Activated CD4-positive, CD25-positive, alpha-beta regulatory T cell treated with anti-CD3 and anti-CD28 coated beads, Interleukin-2, amount 50 U/mL, for 24 hours (primary cell): ENCODE measurements at places on chromosomes 2 and 18.

GRCh38 chr2:118014492-118014824, 588 bp upstream of the CCDC93 start:
- ATAC-seq = no peak

DNA sequence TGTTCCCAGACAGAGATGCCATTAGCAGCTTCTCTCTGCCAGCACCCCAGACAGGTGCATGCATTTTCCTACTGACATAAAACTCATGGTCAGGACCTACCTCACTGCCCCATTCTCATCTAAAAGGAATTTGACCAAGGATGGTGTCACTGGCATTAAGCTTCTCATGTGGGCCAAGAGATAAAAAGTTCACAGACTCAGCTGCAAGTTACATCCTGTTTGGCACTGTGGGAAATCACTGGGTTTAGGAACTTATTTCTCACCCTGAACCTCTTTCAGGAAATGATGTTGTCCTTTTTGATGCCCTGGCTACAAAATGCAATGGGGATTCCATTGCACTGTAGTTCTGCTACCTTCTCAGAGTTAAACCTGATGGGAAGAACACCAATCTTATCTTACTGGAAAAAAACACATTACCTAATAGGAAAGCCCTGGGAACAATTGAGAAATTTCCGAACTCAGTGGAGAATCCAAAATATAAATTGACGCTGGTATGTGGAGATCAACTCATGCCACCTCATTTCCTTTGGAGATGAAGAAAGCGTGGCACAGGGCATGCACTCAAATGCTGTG, 252.1 kb upstream of the COPS8 start:
- ATAC-seq = no peak

GRCh38 chr18:56468396-56468795, 170.0 kb downstream of the TXNL1 start:
- ATAC-seq = no peak

- peak; percentile 57 for ATAC-seq
These were observed 4.5 kb upstream of the BCL2L11 start for GRCh38 chr2:111116011-111116746.

DNA sequence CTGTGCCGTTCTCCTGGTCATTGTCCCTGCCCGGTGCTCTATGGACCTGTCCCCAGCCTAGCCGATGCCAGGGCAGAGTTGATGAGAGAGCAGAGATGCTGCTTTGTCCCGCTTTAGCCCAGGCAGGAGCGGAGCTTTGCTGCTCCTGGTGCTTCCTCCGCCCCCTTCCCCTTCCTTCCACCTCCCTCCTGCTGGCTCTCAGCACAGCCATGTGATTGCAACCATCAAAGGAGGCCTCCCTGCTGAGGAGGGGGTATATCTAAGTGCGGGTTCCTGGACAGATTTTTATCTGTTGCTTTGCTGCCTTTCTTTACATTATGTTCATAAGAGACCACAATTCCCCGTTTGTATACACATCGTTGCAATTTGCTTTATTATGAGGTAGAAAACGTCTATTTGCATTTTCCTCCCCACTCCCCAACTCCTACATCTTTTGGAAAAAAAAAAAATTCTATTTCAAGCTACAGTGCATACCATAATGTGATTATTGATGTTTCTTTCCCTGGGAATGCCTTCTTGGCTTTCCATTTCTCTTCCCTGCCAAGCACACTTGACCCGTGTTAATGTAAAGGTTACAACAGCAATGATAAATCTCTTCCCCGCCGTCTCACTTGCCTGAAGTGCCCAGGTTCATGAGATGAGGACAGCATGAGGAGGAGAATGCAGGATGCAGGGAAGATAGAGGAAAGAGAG, 25.4 kb downstream of the ALPK2 start:
- ATAC-seq = no peak

GRCh38 chr2:130790804-130791616, 35.7 kb downstream of the AMER3 start:
- no peak for ATAC-seq

- ATAC-seq = no peak
These were observed 84.6 kb downstream of the TMEM163 start for GRCh38 chr2:134634054-134634753.

DNA sequence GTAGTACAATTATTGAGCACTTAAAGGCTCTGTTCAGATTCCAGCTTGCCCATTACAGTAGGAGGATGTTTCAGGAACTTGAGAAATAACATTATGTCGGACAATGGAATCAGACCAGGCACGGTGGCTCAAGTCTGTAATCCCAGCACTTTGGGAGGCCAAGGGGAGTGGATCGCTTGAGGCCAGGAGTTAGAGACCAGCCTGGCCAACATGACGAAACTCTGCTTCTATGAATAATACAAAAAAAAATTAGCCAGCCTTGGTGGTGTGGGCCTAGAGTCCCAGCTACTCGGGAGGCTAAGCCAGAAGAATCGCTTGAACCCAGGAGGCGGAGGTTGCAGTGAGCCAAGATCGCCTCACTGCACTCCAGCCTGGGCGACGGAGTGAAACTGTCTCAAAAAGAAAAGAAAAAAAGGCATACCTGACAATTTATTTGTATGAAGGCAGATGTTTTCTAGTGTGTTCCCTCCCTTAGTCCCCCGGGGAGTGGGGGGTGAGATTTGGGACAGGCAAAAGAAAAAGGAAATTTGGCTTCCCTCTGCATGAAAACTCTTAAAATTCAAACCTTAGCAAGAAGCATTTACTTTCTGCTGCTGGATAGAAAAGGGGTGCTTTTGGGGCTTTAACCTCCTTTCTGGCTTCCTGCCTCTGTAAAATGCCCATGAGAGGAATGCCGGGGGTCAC, 13.7 kb upstream of the ZNF532 start:
- no peak for ATAC-seq

DNA sequence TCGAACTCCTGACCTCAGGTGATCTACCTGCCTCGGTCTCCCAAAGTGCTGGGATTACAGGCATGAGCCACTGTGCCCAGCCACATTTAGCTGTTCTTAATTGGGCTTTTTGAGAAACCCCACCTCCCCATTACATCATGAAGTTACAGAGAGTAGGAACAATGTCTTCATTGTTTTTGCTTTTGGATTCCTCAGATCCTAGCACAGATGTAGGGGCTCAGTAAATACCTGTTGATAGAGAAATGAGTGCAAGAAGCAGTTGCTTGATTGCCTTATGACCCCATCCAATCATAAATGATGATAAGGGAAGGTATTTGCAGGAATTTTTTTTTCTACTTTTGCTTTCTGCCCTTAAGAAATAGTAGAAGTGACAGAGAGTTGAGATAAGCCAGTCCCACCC, 25.4 kb downstream of the GREB1L start:
- ATAC-seq = no peak

DNA sequence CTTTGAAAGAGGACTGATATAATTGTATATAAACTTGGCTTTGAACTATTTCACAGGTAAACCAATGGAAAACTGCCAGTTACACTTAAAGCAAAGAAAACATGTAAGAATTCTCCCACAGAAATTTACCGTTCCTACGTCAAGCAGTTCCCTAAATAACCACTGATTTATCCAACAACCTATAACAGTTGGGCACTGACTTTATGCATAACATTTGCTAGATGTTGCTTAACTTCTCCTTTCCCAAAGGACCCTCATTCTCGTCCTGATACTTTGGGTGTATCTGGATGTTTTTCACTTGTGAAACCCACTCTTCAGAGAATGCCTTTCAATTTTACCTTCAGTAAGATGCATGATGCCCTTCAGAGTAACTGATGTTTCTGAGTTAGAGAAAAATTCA, 43.8 kb downstream of the STAT1 start:
- no peak for ATAC-seq

DNA sequence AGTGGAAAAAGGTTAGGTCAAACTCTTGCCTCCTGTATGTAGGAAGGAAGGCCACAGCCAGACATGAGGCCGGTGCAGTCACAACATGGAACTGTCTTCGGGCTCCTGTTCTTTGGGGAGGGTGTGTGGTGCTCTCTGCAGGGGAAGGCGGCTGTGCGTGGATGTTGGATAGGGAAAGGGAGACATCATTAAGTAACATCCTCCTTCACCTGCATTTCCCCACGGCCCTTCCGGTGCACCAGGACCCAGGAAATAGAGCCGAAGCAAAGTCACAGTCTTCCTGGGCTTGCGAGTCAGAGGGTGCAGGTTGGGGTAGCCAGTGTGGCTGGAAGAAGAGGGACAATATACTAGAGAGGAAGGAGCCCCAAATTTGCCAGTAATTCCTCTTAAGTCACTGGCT, 78.9 kb upstream of the SMAD7 start:
- ATAC-seq = no peak

GRCh38 chr2:124027182-124027581, 2.1 kb downstream of the CNTNAP5 start:
- ATAC-seq = no peak

- no peak for ATAC-seq
These were observed 78.1 kb upstream of the FAM110C start for GRCh38 chr2:124241-124880.

DNA sequence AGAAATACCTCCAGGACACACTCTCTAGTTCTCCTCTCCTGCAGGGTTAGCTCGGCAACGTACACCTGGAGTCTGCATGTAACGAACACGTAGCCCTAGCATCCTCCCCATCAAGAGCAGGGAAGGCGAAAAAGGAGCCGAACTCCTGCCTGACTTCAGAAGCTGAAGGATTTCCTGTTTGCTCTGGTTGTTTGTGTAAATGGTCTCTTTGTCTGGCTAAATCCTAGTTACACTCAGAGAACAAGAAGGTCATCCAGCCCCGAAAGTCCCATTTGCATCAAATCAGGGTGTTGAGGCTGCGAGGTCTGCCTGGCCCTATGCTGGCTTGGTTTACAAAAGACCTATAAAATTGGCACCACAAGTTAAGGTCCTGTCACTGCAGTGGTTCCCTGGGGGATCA, 66.4 kb upstream of the POMC start:
- no peak for ATAC-seq

GRCh38 chr2:27606611-27607010, 22.2 kb downstream of the CCDC121 start:
- no peak for ATAC-seq

- no peak for ATAC-seq
These were observed 87.0 kb downstream of the CERS6 start for GRCh38 chr2:168543037-168543436.

DNA sequence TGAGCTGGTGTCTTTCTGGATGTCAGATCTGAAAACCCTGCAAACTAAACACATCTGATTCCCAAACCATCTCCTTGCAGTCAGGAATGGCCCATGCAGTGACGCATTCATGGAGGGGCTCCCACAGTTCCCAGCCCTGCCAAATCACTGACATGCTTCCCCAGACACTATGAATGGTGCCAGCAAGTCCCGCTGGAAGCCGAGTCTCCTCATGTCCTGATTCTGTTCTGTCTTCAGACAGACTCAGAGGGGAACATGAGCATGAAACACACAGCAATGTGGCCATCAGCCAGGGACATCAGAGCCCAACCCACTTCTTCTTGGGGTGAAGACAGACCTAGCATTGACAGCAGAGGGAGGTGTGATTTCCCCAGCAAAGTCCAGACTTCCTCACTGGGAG, 83.7 kb downstream of the TTC32 start:
- no peak for ATAC-seq

DNA sequence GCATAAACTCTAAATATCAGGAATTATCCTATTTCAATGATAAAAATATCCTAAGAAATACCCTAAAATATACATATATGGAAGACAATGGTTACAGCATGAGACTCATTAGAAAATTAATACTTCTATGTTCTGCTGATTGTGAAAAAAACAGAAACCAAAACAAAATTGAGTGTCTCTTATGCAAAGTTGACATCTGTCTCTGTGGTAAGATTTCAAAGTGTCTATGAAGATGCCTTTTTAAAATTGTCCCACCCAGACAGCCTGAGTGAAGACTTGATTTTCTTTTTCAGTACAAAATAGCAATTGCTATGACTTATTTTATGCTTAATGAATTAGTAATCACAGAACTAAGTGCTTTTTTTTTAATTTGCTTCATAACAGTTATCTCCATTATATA, 1368.4 kb upstream of the LRRTM1 start:
- no peak for ATAC-seq

DNA sequence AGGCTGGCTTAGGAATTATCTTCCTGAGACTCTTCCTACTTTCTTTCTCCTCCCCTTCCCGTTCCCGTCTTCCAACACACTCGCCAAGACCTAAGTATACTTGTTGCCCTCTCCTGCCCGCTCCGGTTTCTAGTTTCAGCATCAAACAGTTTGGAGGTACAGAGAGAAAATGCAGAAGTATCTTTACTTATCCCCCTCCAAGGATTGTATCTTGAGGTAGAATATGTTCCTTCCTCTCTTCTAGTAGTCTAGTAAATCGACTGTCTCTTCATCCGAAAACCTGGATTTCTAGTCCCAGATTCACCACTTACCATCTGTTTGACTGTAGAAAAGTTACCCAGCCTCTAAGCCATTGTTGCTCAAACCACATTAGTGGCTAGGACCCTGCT, 755 bp downstream of the EIF4E2 start:
- no peak for ATAC-seq

- ATAC-seq = no peak
These were observed 359.2 kb upstream of the ID2 start for GRCh38 chr2:8322634-8323033.

GRCh38 chr2:144707736-144708326, 187.9 kb upstream of the ZEB2 start:
- ATAC-seq = no peak

- no peak for ATAC-seq
These were observed 95.4 kb downstream of the RTN4 start for GRCh38 chr2:54954705-54955357.

GRCh38 chr2:129762386-129763189, 216.9 kb upstream of the RAB6C start:
- ATAC-seq = no peak

- ATAC-seq = no peak
These were observed 172.8 kb downstream of the ARL4C start for GRCh38 chr2:234324116-234324515.

DNA sequence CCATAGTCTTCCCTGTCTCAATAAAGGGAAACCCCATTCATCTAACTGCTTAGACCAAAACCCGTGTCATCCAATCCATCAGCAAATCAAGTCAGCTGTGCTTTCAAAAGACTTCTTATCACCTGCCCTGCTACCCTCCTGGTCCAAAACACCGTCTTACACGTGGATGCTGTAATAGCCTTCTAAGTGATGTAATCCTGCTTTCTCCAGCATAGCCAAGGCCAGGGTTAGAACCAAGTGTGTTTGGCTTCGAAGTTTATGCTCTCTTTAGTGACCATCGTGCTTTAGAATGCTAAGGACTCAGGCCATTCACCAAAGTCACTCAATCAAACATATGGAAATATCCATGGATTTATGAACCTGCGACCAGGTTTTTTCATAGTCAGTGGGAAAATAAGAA, 25.5 kb downstream of the NEB start:
- ATAC-seq = no peak

GRCh38 chr18:44805176-44805575, 124.5 kb downstream of the SETBP1 start:
- ATAC-seq = no peak

- peak; percentile 21 for ATAC-seq
These were observed 129.1 kb downstream of the SPTBN1 start for GRCh38 chr2:54585136-54585733.

- ATAC-seq = no peak
These were observed 16.9 kb downstream of the SLC66A2 start for GRCh38 chr18:79934311-79935097.
